ENCODE measurements at places on chromosomes 6 and 20.

DNA sequence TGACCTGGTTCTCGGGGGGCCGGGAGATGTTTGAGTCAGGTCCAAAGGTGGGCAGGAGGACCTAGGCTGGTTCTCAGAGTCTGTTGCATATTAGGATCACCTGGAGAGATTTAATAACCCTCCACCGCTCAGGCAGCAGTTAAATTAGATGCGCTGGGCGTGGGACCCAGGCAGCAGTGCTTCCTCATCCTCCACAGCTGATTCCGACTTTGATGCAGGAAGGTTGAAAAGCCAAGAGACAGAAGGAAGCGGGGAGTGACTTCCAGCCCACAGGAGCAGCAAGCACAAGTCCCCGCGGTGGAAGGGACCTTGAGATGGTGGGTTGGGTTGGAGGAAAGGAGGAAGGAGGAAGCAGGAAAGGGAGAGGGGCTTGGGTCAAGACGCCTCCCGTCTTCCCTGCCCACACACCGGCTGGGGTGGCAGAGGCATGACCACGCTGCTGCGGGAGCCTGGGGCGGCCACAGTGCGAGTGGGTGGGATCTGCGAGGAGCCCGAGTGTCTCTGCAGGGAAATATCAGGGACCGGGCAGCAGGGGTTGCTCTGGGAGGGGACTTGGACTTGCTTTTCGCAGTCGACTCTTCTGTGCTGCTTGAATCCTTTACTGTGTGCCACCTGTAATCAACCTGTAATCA, 146.0 kb downstream of the PHACTR3 start:
- DNase-seq, result no peak

- no peak for DNase-seq
These were observed 12.8 kb downstream of the TREM1 start for GRCh38 chr6:41273714-41274113.

GRCh38 chr6:114334237-114334636, 8.6 kb downstream of the HS3ST5 start:
- no peak for DNase-seq

- DNase-seq, result no peak
These were observed 142.2 kb upstream of the AFDN start for GRCh38 chr6:167684276-167685104.

DNA sequence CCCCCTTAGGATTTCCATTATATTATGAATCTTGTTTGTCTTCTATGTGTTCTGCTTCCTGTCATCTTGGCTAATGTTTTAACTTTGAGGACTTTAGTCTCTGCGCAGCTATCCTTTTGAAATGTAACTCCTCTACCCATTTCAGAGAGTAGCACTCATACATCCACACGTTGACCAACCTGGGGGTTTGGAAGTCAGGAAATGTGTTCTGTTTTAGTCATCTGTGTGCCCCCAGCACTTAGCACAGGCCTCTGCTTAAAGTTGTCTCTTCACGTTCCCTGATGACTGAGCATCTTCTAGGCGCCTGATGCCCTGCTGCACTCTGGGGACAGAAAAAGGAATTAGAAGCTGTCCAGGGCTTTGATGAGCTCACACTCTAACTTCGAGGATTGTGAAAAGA, 47.9 kb downstream of the HMGN3 start:
- DNase-seq, result no peak

Data from glutamatergic neuron (in vitro differentiated cells).